ENCODE measurements at places on chromosomes 13 and 19.

GRCh38 chr13:52010890-52011631 lies at the start of gene ATP7B:
ATP7B (minus strand) TSS chr13:52011450; CDS start chr13:52011337, 113 bp downstream.
- no peak for DNase-seq

- DNase-seq: no peak
These were observed 7.0 kb upstream of the TSC22D1 start for GRCh38 chr13:44583137-44583536.

DNA sequence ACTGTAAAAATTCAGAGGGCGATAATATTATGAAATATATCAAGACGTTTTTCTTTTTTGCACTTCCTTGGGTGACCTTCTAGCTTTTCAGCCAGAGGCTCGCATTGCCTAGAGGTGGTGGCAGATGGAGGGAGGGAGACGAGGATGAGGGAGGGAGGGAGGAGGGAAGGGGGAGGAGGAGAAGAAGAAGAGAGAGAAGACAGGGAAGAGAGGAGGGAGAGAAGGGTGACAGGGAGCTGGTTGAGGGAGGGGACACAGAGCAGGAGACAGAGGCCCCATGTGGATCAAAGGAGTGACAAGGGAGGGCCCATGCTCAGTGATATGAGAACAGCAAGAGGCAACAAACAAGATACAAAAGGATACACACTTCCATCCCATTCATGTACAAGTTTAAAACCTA lies 8.0 kb upstream of the KCTD15 start:
- no peak for DNase-seq

GRCh38 chr19:29771708-29772414 lies 39.9 kb upstream of the CCNE1 start:
- DNase-seq: no peak

- DNase-seq: no peak
These were observed 5.5 kb upstream of the CYP4F3 start for GRCh38 chr19:15635016-15635805.

Data from SIG-M5 (cell line).